ENCODE measurements at places on chromosomes 3 and 15.

GRCh38 chr3:79028916-79029315, 738.9 kb downstream of the ROBO1 start:
- DNase-seq: no peak
- H3K4me3 ChIP-seq: no peak overlapping the region
- H3K27me3 ChIP-seq: no peaks in the 10 kb centered on the region

- no peak for DNase-seq
- no peaks in the 10 kb centered on the region for H3K4me1 ChIP-seq
- no peaks in the 10 kb centered on the region for H3K36me3 ChIP-seq
- no peaks in the 10 kb centered on the region for H3K27me3 ChIP-seq
Measured at GRCh38 chr3:146035366-146035765, 125.6 kb downstream of the PLOD2 start.

DNA sequence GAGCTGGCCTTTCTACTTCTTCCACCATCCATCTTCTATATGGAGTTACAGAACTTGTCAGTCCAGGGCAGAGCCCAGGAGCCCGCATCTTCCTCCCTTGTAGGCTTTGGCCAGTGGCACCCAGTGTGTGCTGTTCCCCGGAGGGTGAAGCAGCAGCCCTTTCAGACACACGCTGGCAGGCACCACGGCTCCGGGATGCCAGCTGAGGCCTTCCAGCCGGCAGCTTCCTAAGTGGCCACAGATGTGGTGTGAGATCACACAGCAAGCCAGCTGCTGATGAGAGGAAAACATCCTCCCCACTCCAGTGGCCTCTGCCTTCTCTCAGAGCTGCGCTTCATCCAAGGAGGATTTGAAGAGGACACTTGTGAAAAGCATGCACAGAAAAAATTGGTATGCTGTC, 24.1 kb downstream of the CRABP1 start:
- H3K4me3 ChIP-seq: no peak overlapping the region
- H3K27me3 ChIP-seq: no peaks in the 10 kb centered on the region
- DNase-seq: no peak

GRCh38 chr3:123105201-123106189, 38.7 kb downstream of the PDIA5 start:
- H3K27ac ChIP-seq: no peak overlapping the region
- no peak for DNase-seq
- no peaks in the 10 kb centered on the region for H3K4me1 ChIP-seq
- no peaks in the 10 kb centered on the region for H3K27me3 ChIP-seq
- H3K36me3 ChIP-seq: peaks cover 17% of the 10 kb centered on the region

DNA sequence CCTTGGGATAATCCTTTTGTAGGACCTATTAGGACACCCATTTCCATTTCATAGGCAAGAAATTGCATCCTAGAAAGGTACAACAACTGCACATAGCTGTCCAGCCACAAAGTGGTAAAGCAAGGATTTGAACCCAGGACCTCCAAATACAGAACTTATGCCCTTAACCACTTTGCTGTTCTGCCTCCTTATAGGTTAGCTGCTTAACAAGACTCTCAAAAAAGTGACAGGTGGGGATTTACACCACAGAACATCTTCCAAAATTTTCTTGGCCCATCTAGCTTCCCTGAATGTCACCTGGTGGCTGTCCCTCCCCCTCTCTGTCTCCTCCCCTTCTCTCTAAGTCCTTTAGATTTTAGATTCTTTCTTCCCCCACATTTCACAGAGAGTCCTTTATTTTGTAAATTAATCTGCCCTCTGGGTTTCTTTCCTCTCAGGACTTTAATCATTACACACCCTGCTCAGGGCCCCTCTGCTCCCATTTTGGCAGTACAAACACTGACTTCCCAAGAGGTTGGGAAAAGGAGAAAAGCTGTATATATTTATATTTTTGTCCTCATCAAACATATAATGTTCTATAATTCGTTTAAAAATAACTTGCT, 120.6 kb downstream of the CPNE4 start:
- no peaks in the 10 kb centered on the region for H3K4me1 ChIP-seq
- H3K4me3 ChIP-seq: no peak overlapping the region
- no peaks in the 10 kb centered on the region for H3K36me3 ChIP-seq
- no peak overlapping the region for H3K27ac ChIP-seq
- no peak for DNase-seq
- peaks cover 9% of the 10 kb centered on the region for H3K27me3 ChIP-seq

- H3K4me1 ChIP-seq: peaks cover 21% of the 10 kb centered on the region
- no peaks in the 10 kb centered on the region for H3K27me3 ChIP-seq
- peak overlapping the region; percentile 19 for H3K4me3 ChIP-seq
- H3K27ac ChIP-seq: no peak overlapping the region
Measured at GRCh38 chr15:90191794-90192509, 9.2 kb upstream of the SEMA4B start.

GRCh38 chr15:97623091-97623661, 337.3 kb upstream of the ARRDC4 start:
- H3K27me3 ChIP-seq: no peaks in the 10 kb centered on the region
- H3K4me3 ChIP-seq: no peak overlapping the region
- no peaks in the 10 kb centered on the region for H3K4me1 ChIP-seq
- no peaks in the 10 kb centered on the region for H3K36me3 ChIP-seq

- DNase-seq: no peak
- H3K4me3 ChIP-seq: no peak overlapping the region
- no peak overlapping the region for H3K27ac ChIP-seq
- peaks cover 5% of the 10 kb centered on the region for H3K27me3 ChIP-seq
- peaks cover 7% of the 10 kb centered on the region for H3K4me1 ChIP-seq
- no peaks in the 10 kb centered on the region for H3K36me3 ChIP-seq
Measured at GRCh38 chr15:92596623-92597022, 59.0 kb downstream of the FAM174B start.

- H3K4me1 ChIP-seq: peaks cover 40% of the 10 kb centered on the region
- DNase-seq: no peak
- peaks cover 22% of the 10 kb centered on the region for H3K36me3 ChIP-seq
- H3K27ac ChIP-seq: peak overlapping the region; percentile 84
Measured at GRCh38 chr15:99721104-99721778, 12.0 kb downstream of the LYSMD4 start.

DNA sequence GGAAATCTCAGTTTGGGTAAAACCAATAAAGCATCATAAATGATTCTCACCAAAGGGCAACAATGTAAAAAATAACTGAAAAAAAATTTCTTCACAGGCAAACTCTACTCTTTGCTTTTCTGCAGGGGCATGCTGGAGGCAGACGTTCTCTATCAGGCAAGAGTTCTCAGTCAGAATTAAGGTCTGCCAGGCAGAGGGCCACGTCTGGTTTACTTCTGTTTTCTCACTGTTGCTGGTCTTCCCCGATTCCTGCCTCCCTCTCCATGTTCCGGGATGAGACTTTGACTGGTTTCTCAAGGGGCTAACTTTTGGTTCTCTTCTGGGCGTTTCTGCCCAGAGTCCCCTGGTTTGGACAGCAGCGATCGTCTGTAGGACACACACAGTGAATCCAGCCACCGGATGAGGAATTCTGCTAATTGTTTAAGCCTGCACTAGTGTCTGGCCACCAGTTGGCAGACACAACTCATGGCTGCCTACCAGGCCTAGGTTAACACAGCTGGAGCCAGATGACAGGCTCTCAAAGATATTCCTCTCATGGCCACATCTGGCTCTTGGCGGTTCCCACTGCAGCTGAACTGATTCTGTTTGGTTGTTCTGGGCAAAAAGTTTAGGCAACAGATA, 273.1 kb downstream of the FOXP1 start:
- peaks cover 72% of the 10 kb centered on the region for H3K4me1 ChIP-seq
- peaks cover 22% of the 10 kb centered on the region for H3K36me3 ChIP-seq
- no peaks in the 10 kb centered on the region for H3K27me3 ChIP-seq
- no peak for DNase-seq
- H3K27ac ChIP-seq: peak overlapping the region; percentile 92

- no peaks in the 10 kb centered on the region for H3K27me3 ChIP-seq
- DNase-seq: no peak
- H3K27ac ChIP-seq: no peak overlapping the region
Measured at GRCh38 chr3:25057379-25057778, 370.7 kb upstream of the RARB start.

DNA sequence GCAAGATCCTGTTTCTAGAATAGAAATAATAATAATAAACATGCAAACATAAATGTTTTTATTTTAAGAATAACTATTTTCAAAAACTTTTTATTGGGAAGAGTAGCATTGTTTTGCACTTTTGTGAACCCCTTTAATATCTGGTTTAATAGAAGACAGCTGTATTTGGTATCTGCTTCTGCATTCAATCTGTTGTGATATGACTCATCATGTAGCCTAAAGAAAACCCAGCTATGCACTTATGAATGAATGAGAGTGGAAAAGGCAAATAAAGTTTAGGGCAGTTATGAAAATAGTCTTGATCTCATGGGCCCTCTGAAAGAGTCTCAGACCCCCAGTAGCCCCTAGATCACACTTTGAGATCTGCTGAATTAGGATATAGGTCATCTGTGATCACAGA, 100.4 kb upstream of the PPP2R3A start:
- no peaks in the 10 kb centered on the region for H3K4me1 ChIP-seq
- DNase-seq: no peak
- H3K36me3 ChIP-seq: no peaks in the 10 kb centered on the region
- H3K27ac ChIP-seq: no peak overlapping the region
- no peak overlapping the region for H3K4me3 ChIP-seq

Measured in activated naive CD8-positive, alpha-beta T cell treated with anti-CD3 and anti-CD28 coated beads for 36 hours (primary cell).